Tibial nerve (tissue), 4 donors: ENCODE measurements at places on chromosomes 7 and 10.

GRCh38 chr7:98186452-98187137 lies 24.6 kb upstream of the BHLHA15 start:
- DNase-seq = no peak
- H3K4me3 ChIP-seq = no peak overlapping the region
- H3K27ac ChIP-seq = no peak overlapping the region
- no peaks in the 10 kb centered on the region for H3K4me1 ChIP-seq
- no peaks in the 10 kb centered on the region for H3K27me3 ChIP-seq
- no peaks in the 10 kb centered on the region for H3K36me3 ChIP-seq

DNA sequence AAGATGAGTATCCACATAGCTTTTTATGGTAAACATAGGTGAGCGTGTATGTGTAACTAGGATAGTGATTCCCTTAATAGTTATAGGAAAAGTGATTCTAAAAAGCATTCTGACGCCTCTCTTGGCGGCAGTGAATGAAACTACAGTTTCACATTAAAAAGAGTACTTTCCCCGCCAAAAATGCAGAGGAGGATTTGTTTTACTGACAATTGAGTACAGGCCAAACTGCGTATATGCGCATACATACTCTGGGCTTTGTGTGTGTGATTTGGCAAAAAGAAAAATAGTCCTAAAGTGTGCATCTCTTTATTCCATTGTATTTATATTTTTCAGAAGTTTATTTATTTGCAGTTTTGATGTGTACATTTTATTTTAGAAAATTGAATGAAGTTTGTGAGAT lies 10.3 kb downstream of the CUL1 start:
- no peaks in the 10 kb centered on the region for H3K27me3 ChIP-seq
- H3K36me3 ChIP-seq = no peaks in the 10 kb centered on the region
- H3K4me3 ChIP-seq = no peak overlapping the region
- H3K4me1 ChIP-seq = no peaks in the 10 kb centered on the region
- DNase-seq = no peak

GRCh38 chr7:1931951-1932270 lies 261.8 kb downstream of the ELFN1 start:
- H3K27ac ChIP-seq = no peak overlapping the region
- H3K27me3 ChIP-seq = no peaks in the 10 kb centered on the region
- H3K36me3 ChIP-seq = no peaks in the 10 kb centered on the region
- no peaks in the 10 kb centered on the region for H3K4me1 ChIP-seq
- no peak overlapping the region for H3K4me3 ChIP-seq

- H3K27me3 ChIP-seq = no peaks in the 10 kb centered on the region
- no peak overlapping the region for H3K4me3 ChIP-seq
- no peaks in the 10 kb centered on the region for H3K36me3 ChIP-seq
- H3K27ac ChIP-seq = no peak overlapping the region
- H3K4me1 ChIP-seq = peaks cover 8% of the 10 kb centered on the region
- no peak for DNase-seq
Observed at GRCh38 chr7:67463316-67463715, 466.7 kb downstream of the TYW1 start.
